Spinal cord (tissue), 10 donors: ENCODE measurements at places on chromosomes 2 and 18. TPM values are rescaled to one million over a fixed set of nuclear protein-coding genes. Genes with fewer than 3 reads are reported as not detected.

The NMUR1 gene
- 0.39 TPM for total RNA-seq

The SPIRE1 gene
- 46.9 TPM for total RNA-seq

The REG3G gene
- 0.50 TPM for total RNA-seq

The CNRIP1 gene
- 55.9 TPM for total RNA-seq

The ZNF638 gene
- total RNA-seq: 317 TPM

The FABP1 gene
- total RNA-seq: not detected

The TFPI gene
- 94.6 TPM for total RNA-seq
